ENCODE measurements at places on chromosomes 5 and 9.

GRCh38 chr5:53334431-53334941 is 145.9 kb upstream of the FST start:
- peak; percentile 34 for DNase-seq

DNA sequence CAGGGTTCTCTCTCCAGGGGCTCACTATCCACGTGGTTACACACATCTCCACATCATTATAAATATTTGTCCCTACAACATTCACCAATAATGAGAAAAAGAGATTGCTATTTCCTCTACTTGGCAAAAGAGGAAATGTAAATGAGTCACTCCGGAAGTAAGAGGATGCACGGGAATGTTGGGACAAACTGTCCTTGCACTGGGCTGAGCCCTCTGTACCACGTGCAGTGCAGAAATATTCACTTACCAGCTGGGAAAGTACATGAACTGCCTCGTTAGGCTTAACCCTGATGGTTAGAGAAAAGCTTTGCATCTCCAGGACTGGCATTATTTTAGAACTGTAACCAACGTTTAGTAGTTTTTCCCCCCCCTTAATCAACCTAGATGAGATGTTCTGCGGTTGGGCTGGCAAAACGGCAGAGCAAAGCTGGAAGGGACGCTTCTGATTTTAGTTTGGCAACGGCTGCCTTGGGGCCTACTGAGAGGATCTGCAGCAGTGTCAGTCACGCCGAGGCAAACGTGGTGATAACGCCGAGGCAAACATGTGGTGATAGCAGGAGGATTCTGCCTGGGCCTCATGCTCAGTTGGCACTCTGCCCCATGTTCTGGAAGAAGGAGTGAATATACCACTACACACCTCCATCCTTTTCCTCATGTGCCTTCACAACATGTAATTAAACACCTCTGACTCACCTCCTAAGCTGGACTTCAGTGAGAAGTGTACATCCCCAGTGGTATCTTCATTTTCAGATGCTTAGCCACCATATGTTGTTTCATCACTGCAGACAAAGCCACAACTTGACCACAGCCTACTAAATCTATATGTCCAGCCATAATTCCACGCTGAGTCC is 661.4 kb upstream of the KLF4 start:
- no peak for DNase-seq

DNA sequence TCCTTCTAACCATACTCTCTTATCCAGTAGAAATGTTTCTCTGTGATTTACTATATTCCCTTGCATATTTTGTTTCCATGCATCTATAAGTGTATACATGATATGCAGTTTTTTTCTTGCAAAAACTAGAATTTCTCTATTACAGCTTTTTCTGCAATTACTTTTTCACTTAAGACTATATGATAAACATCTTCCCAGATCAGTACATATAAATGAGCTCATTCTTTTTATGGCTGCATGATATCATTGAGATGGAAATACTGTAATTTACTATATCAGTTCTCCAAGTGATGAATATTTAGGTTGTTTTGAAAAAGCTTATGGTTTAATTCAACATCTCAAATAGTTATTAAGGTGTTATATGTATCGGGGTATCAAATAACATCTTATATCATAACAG is 18.1 kb upstream of the ZNF608 start:
- no peak for DNase-seq

- DNase-seq, result no peak
Measured at GRCh38 chr5:168978015-168978414, 322.9 kb downstream of the SLIT3 start.

GRCh38 chr9:76756268-76756640 is 8.0 kb upstream of the PCA3 start:
- peak; percentile 73 for DNase-seq

GRCh38 chr5:82283893-82284292 is 5.7 kb upstream of the RPS23 start:
- no peak for DNase-seq

DNA sequence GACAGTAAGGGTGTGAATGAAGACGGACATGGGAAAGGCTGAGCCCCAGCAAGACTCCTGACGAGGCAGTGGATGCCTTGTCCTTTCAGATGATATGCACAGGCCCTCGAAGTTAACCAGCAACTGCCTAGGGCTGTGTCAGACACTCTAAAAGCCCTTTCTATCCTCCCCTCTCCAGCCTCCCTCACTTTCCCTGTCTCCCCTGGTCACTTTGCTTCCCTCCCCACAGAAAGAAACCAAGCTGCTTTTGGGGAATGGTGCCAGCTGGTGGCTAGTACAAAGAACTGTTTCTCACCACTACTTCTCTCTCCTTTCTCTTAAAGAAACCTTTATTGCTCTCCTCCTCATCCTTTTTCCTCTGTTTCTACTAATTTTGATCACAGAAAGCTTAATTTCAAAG is 21.4 kb downstream of the LHFPL2 start:
- DNase-seq, result no peak

GRCh38 chr5:180172447-180173197 is 36.4 kb downstream of the RASGEF1C start:
- no peak for DNase-seq

- peak; percentile 4 for DNase-seq
Measured at GRCh38 chr9:100287186-100287585, 65.6 kb downstream of the TEX10 start.

GRCh38 chr5:95759634-95760033 is 28.5 kb downstream of the RHOBTB3 start:
- no peak for DNase-seq

DNA sequence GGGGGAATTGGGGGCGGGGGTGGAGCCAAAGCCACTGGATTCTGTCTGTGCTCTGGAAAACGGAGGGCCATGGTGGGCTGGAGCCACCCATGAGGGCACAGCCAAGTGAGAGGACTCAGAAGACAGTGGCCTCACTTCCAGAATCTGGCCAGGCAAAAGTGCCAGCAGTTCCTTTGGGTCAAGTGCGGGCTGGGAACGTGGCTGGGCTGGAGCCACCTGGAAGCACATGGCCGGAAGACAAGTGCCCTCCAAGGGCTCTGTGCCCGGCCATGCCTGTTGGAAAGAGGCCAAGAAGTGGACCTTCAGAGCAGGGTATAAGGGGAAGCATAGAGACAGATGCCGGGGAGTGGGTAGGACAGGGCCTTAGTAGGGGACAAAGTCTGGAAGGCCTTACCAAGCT is 11.7 kb upstream of the SH3PXD2B start:
- no peak for DNase-seq

DNA sequence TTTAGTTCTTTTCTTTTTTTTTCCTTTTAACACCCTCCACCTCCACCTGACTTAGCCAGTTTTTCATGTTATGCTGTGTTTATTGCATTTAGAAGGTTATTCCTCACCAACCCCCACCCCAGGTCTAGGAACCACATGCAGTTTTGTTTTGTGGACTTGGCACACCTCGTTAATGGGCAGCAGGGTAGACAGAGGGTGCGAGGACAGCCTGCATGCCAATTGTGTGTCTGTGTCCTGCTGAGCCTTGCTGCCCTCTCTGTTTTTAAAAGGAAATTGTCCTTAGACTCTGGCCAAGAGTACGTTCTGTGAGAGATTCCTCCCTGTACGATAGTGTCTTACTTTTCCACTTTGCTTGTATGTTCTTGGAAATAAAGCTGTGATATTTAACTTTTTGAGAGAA is 13.9 kb downstream of the PIK3R1 start:
- no peak for DNase-seq

GRCh38 chr5:176888016-176888864 is 10.9 kb downstream of the HK3 start:
- no peak for DNase-seq
